T47D (cell line): ENCODE measurements at places on chromosomes 3 and 15.

- no peak for DNase-seq
Measured at GRCh38 chr15:58163985-58164384, 25.8 kb downstream of the AQP9 start.

DNA sequence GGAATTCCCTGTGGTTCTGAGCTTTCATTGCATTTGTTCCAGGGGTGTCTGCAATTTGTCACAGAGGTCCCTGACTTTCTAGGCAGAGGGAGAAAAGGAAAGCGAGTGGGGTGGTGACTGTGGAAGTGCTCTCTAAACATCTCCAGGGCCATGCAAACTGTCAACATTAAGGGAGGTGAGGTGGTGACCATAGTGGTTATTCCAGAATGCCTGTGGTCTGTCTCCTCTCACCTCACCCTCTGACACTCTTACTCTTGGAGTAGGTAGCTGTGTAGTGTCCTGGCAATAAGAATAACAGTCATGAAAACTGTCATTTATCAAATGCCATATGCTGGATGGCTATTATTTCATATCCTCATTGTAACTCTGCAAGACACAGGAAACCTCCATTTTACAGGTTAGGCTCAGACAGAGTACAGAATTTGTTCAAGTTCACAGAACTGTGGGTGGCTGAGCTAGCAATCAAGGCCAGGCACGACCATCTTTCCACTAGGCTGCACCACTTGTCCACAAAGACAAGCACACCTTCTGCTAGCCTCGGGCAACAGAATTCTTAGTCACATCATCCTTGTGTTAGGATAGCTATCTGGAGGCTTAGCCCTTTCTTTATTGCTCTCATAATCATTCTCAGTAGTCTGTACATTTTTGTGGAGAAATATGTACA lies 179.4 kb downstream of the CD47 start:
- DNase-seq = peak; percentile 47

- peak; percentile 60 for DNase-seq
Measured at GRCh38 chr3:10753964-10754363, 62.1 kb upstream of the SLC6A11 start.

GRCh38 chr3:33186524-33187367 lies 31.9 kb downstream of the SUSD5 start:
- no peak for DNase-seq

DNA sequence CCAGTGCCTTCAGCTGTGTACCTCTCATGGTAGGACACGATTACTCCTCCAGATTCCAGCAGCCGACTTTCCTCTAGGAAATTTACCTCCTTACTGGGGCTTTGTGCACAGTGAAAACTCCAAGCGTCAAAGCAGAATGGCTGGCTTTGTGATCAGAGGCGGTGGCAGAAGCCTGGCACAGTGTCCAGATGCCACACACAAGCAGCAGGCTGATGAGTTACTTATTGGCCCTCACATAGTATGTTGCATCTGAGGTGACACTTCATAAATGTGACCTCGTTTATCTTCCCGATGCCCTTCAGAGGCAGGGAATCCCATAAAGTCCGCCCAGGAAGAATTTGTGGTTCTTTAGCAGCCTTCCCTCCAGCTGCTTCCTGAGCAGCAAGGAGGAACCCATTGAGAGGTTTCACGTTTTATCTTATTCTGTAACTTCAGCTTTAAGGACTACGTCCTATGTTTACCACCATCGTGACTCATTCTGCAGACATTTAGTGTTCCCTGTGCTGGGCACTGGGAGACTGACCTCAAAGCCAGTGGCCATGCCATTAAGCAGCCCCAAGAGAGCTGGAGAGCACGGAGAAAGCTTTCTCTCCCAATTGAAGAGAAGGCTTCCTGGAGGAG lies 107.1 kb upstream of the C15orf61 start:
- no peak for DNase-seq

DNA sequence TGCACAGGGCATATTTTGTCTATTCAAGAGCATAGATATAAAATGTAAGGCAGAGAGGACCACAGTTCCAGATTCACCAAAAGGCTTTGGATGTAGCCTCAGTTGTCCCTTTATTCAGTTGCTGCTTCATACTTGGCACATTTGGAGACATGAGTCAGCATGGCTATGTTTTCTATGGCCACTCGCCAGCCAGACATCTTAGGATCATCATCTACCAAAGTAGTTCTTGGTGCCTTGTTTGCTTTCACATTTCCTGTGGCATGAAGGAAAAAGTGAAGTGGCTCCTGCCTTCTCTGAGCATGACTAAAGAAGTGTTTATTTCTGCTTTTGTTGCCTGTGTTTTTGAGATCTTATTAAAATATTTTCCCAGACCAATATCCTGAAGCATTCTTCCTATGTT lies 7.2 kb downstream of the SUSD5 start:
- DNase-seq = peak; percentile 37

- DNase-seq = no peak
Measured at GRCh38 chr3:76495216-76495615, 544.7 kb upstream of the ROBO2 start.

- DNase-seq = no peak
Measured at GRCh38 chr3:195224156-195224979, 46.6 kb downstream of the XXYLT1 start.
